Activated CD4-positive, alpha-beta T cell treated with anti-CD3 and anti-CD28 coated beads, Interleukin-2, Interleukin-6, amounts not matched to agents 100 ng/mL and 50 ng/mL, durations not matched to agents 16 hours and 8 hours (primary cell): ENCODE measurements at places on chromosomes 3 and 15.

DNA sequence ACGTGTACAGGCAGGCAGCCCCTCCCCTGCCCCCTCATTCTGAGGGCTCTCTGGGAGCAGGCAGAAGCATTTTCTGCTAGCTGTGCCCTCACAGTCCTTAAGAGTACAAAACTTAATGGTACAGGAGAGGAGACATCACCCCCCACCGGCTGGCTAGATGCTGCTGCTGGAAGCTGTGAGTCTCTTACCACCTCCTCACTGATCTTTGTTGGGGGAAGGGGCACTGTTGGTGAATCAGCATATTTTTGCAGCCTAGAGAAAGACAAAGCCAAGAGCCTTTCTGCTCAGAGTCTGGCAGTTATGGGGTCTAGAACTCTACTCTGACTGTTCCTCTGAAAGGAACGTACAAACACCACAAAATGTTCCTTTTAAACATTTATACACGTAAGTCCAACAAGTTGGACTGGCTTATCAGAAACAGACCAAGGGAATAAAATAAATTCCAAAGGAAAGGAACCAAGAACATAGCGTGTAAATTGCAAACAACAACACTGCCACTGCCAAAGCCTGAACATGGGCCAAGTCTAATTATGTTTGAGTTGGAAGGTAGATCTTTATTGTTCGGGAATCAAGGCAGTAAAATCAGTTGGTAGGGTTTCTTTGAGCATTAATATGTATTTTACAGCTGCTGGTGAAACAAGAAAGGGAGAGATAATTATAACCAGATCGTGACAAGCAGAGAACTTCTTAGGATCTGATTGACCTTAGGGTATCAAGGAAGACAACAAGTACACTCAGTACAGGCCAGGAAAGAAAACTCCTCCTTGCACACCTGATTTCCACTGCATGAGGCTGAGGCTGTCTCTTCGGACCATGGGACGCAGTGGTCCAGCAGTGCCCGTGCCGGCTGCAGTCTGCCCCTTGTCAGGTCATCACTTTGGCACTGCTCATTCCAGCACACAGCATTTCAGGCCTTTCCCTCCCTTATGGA, 27.4 kb downstream of the CLK3 start:
- DNase-seq = no peak

DNA sequence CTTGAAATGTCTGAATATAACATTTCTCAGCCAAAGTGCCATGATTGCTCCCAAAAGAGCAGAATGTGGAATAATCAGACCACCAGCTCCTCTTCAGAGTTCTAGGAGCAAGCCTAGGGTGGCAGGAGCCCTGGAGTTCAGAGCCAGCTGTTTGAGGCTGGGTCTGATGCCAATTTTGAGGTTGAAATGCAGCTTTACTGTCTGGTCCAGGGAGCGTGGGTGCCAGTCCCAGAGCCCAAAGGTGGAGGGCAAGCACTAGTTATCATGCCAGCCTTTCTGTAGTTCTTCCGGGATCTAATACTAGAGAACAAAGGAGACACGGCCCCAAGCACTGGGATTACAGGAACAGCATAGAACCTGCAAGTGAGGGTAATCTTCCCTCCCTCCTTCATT, 69.3 kb downstream of the TNFAIP8L3 start:
- no peak for DNase-seq

DNA sequence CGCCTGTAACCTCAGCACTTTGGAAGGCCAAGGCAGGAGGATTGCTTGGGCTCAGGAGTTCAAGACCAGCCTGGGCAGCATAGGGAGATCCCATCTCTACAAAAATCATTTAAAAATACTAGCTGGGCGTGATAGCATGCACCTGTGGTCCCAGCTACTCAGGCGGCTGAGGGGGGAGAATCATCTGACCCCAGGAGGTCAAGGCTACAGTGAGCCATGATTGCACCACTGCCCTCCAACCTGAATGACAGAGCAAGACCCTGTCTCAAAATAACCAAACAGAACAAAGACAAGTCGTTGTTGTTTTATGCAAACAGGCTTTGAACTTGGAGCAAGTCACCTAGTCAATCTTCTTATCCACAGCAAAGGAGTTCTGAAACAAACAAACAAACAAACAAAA, 82.0 kb upstream of the AKAP13 start:
- DNase-seq = no peak

- DNase-seq = no peak
Observed at GRCh38 chr3:134375582-134376384, 1.5 kb upstream of the AMOTL2 start.

DNA sequence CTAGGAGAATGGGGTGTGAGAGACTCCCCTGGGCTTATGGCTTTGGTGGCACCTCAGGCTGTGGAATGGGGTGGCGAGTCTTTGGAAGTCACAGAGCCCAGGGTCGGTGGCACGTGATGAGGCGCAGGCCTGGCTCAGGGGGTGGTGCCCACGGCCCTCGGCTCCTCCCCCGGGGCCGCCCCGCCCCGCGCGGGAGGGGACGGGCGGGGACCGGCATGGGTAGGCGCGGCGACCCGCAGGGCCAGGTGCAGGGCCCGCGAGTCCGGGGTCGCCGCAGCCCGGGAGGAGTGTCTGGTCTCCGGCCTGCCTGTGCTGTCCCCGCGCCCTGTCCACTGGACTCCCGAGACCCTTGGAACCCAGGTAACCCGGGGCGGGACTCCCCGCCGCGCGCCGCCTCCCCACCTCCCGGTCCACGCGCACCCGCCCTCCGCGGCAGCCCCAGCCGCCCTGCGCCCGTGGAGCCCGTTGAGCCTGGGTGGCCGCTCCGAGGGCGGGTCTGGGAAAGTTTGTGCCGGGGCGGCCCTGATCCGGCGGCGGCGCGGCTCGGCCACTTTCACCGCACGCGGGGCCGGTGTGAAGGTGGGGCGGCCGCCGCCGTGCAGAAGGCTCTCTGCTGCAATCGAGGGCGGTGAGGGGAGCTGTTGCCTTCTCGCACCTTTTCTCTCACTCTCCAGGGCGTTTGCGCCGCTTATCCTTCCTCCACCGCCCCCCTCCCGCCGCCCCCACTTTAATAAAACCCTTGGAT, at the start of gene PAQR5:
Gene PAQR5, plus strand, starts transcription at position 216 of the 745 bp plus-strand sequence. CDS start 61,169 bp downstream, outside the sequence.
- DNase-seq = peak; percentile 14

GRCh38 chr15:39499042-39499441, 81.8 kb upstream of the THBS1 start:
- DNase-seq = no peak

DNA sequence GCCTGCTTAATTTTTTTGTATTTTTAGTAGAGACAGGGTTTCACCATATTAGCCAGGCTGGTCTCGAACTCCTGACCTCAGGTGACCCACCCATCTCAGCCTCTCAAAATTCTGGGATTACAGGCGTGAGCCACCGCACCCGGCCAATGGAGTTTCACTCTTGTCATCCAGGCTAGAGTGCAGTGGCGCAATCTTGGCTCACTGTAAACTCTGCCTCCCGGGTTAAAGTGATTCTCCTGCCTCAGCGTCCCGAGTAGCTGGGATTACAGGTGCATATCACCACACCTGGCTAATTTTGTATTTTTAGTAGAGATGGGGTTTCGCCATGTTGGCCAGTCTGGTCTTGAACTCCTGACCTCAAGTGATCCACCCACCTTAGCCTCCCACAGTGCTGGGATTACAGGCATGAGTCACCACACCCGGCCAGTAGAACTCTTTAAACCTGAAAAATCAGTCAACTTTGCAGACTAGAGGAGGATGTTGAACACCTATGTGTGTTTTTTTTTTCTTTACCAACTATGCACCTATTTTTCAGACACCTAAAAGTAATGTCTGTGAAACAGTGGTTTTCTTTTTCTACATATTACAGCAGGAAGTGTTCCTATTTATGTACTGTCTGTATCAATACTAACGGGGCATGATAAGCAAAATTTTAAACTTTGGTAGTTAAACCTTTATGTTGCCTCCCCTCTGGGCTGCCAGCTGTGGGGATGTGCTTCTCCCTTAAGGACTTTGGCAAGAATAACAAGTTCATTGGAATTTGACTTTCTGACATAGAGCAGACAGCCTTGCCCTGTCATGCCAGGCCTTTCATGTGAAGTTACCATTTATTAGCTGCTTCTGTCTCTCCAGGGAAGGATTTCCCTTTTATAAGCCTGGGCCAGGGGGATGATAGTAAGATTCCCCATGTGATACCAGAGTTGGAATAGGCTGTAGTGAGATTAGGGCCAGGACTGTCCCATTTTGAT, 8.1 kb downstream of the ARIH2 start:
- peak; percentile 42 for DNase-seq
